ENCODE measurements at places on chromosomes 2 and 18. TPM values are rescaled to one million over a fixed set of nuclear protein-coding genes. Genes with fewer than 3 reads are reported as not detected.

- no peak for DNase-seq
Observed at GRCh38 chr2:172467382-172467781, 40.0 kb downstream of the ITGA6 start.

DNA sequence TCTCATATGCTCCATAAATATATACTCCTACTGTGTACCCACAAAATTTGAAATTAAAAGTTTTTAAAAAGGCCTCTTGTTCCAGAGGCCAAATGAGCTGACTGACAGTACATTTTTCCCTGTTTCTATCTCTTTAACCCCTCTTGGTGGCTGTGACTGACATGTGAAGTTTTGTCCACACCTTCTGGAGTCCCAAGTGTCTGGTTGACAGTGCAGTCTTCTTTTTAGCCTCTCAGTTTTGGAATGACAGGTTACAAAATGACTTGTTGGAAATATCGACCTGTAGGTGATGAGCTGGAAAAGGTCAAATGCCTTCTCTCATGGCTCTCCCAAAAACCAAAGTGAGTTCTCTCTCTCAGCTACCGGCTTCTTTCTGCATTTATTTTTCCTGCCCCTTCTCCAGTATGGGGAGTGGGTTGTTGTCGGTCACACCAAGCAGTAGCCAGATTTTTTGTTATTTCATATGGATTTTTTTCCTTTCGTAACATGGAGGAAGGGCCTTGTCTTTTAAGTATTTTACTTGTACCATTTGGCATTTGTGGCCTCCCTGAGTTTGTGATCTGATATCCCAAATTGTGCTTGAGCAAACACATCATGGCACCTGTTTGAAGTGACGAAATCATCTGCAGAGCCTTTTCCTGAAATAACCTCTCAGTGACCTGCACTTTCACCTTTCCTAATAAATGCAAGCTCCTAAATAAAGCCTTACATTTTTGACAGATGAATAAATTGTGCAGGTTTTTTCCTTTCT lies 143.9 kb downstream of the ESCO1 start:
- DNase-seq: no peak

- DNase-seq: no peak
Observed at GRCh38 chr18:73313476-73313875, 445.7 kb upstream of the NETO1 start.

DNA sequence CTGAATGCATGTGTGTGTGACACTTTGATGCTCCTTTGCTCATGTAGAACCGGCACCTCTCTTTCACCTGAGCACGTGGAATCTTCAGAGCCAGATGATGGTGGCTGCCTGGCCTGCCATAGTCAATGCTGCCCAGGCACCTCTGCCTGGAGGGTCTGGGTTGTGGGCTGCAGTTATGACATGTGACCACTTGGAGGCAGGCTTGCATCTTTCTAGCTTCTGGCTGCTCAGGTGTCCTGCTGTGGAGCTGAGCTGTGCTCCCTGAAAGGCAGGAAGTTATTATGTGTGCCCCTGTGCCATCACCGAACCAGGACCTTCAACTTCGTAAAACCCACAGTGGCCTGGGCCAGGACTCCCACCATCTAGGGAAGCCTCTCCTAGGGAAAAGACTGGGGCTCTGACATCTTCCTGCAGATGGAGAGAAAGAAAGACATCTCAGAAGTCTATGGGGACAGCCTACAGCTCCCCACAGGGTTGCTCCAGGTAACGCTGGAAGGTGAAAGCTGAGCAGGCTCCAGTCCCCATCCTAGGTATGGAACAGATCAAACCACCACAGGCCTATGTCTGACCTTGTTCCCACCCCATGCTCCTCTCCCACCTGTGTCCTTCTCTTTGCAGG lies 30.2 kb downstream of the PSD4 start:
- DNase-seq: peak; percentile 76

DNA sequence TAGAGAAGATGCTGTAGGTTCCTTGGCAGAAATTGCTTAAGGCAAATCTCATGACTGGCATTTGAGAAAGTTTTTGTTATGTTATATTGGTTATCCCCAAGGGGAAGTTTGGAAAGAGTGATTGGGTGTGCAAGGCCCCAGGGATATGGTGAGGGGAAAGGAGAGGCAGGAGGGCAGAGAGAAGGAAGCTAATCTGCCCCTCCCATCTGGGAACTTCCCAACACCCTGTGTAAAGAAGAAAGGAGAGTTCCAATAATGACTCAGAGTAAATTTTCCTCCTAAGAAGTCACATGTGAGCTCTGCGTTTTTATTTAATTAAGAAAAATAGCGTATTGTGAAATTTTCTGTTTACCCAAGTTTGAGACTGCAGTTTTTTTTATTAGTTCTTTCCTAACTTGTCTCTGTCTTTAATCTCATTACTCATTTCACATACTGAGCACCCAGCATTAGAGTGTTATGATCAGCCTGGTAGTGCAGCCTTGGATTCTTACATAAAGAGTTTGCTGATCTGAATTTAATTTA lies 3.1 kb upstream of the KYNU start:
- peak; percentile 93 for DNase-seq

Gene C2orf66
- total RNA-seq: not detected

DNA sequence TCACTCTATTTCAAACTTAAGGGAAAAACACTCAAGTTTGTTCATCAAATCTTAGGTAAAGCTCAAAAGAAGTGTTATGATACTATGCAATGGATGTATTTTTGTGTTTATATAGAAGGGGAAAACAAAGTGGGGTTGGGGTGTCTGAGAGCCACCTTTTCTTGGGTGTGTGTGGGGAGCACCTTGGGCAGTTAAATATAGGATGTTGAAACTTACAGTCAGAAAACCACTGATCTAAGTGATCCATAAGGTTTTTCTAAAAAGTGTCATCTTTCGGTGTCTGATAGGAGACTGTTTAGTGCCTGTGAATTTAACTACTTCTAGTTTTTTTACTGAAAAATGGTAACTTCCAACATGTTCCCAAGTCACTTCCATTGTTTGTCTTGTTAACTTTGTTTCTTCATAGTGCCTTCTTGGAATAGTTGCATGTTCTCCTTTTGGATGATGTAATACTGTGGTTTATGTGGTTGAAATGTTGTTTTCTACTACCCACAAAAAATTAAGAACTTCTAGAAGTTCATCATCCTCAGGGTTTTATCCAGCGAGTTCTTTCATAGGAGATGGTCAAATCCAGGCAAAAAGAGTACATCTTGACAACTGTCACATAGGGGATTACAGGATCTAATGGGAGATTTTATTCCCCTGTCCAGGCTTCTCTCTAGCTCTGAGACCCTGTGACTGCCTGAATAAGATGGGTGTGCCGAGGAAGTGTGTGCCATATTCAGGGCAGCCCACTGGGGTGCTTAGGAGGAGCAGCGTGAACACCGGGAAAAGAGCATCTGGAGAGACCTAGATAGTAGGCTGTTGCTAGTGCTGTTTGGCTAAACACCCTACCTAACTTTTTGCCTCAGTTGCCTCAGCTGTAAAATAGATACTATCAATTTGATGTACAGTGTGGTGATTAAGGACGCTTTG lies 46.2 kb downstream of the CAB39 start:
- DNase-seq: peak; percentile 85

GRCh38 chr2:157068237-157068636 lies 189.3 kb upstream of the GALNT5 start:
- no peak for DNase-seq

Gene CNOT11
- total RNA-seq: 43.1 TPM

Measured in M059J (cell line).